Peyer's patch (tissue), 4 donors: ENCODE measurements at places on chromosomes 2 and 18.

GRCh38 chr2:167196461-167197252 is 308.4 kb downstream of the XIRP2 start:
- H3K27me3 ChIP-seq = no peaks in the 10 kb centered on the region
- H3K27ac ChIP-seq = no peak overlapping the region
- no peak overlapping the region for H3K4me3 ChIP-seq
- peaks cover 7% of the 10 kb centered on the region for H3K4me1 ChIP-seq
- no peak for DNase-seq

GRCh38 chr2:225041851-225042799 is at the start of gene DOCK10:
DOCK10 (minus strand) TSS chr2:225042468; CDS start chr2:225042374, 94 bp downstream.
- H3K27me3 ChIP-seq = no peaks in the 10 kb centered on the region
- no peaks in the 10 kb centered on the region for H3K4me1 ChIP-seq
- peak; percentile 59 for DNase-seq
- peak within 1 kb of the TSS; percentile 54 for H3K27ac ChIP-seq
- H3K36me3 ChIP-seq = no peaks in the 10 kb centered on the region

DNA sequence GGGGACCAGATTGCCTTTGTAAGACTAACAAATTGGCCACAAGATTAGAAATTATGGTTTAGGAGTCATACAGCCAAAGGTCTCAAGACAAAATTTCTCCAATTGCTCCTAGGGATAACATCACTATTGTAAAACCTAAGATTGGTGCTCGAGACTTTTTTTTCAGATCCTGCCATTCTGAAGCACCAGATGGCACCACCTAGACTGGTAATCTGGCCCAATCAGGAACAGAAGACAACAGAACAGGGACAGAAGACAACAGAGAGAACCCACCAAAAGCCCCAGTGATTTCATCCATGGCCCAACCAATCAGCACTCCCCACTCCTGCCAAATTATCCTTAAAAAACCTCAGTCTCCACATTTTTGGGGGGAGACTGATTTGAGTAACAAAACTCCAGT is 66.8 kb downstream of the LINC00305 start:
- no peaks in the 10 kb centered on the region for H3K36me3 ChIP-seq
- no peak for DNase-seq
- H3K4me1 ChIP-seq = no peaks in the 10 kb centered on the region
- H3K4me3 ChIP-seq = no peak overlapping the region

DNA sequence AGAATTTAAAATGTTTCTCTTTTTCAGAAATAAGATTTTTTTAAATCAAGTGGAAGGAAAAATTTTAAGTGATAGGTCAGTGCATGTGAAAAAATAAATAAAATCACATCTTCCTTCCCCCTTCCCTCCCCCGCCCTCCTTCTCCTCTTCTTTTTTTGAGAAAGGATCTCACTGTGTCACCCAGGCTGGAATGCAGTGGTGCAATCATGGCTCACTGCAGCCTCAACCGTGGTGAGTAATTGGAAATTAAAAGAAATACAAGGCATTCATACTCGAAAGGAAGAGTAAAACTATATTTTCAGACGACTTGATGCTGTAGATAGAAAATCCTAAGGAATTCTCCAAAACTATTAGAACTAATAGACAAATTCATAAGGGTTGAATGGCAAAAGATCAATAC is 16.9 kb upstream of the CRACDL start:
- H3K27ac ChIP-seq = no peak overlapping the region
- no peak overlapping the region for H3K4me3 ChIP-seq
- H3K4me1 ChIP-seq = no peaks in the 10 kb centered on the region

DNA sequence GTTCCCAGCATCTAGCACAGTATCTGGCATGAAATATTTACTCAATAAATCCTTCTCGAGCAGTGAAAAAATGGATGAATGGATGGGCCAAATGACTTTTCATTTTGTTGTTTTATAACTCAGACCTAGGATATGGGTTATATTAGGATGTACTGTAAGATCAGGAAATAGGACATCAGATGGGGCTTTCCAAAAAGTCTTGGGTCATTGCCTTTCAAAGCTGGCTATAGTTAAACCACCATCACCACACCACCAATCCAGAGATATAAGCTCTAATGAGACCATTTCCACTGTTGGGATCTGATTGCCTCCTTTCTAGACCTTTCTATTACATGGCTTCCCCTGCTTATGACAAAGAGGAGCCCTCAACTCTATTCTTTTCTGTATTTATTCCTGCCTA is 525.0 kb upstream of the TCF4 start:
- DNase-seq = no peak
- H3K27me3 ChIP-seq = no peaks in the 10 kb centered on the region
- H3K4me1 ChIP-seq = no peaks in the 10 kb centered on the region
- H3K27ac ChIP-seq = no peak overlapping the region
- H3K36me3 ChIP-seq = no peaks in the 10 kb centered on the region

- no peaks in the 10 kb centered on the region for H3K36me3 ChIP-seq
- no peak overlapping the region for H3K4me3 ChIP-seq
- H3K27ac ChIP-seq = peak overlapping the region; percentile 34
- H3K4me1 ChIP-seq = no peaks in the 10 kb centered on the region
- DNase-seq = no peak
These were observed 27.1 kb downstream of the NCK2 start for GRCh38 chr2:105771836-105772235.

- H3K27ac ChIP-seq = no peak overlapping the region
- no peaks in the 10 kb centered on the region for H3K27me3 ChIP-seq
- no peak overlapping the region for H3K4me3 ChIP-seq
These were observed 54.5 kb downstream of the BCL11A start for GRCh38 chr2:60498816-60499429.

GRCh38 chr2:241532733-241533601 is 24.6 kb upstream of the STK25 start:
- no peaks in the 10 kb centered on the region for H3K27me3 ChIP-seq
- H3K4me1 ChIP-seq = no peaks in the 10 kb centered on the region
- no peak overlapping the region for H3K4me3 ChIP-seq
- no peak overlapping the region for H3K27ac ChIP-seq
- no peak for DNase-seq

DNA sequence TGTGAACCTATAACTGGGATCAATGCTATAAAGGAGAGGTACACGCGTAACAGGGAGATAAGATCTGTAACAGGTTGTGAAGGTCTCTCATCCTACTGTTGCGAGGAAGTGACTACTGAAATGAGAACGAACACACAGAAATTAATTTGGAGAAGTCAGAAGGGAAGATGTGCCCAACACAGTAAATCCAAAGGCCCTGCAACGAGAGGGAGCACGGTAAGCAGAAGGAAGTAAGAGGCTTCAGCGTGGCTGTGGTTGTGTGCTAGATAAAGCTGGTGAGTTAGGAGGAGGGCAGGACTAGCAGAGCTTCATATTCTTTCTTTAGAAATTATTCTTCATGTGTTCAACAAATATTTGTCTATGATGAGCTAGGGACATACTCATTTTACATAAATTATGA is 2.5 kb upstream of the ATG16L1 start:
- no peaks in the 10 kb centered on the region for H3K36me3 ChIP-seq
- DNase-seq = no peak
- no peak overlapping the region for H3K4me3 ChIP-seq
- no peak overlapping the region for H3K27ac ChIP-seq

- H3K27me3 ChIP-seq = no peaks in the 10 kb centered on the region
- H3K4me3 ChIP-seq = no peak overlapping the region
- no peaks in the 10 kb centered on the region for H3K4me1 ChIP-seq
- H3K27ac ChIP-seq = no peak overlapping the region
These were observed 6.9 kb downstream of the TWIST2 start for GRCh38 chr2:238854699-238855229.

GRCh38 chr2:43013821-43014345 is 212.5 kb downstream of the ZFP36L2 start:
- H3K4me3 ChIP-seq = no peak overlapping the region
- no peak overlapping the region for H3K27ac ChIP-seq
- H3K36me3 ChIP-seq = no peaks in the 10 kb centered on the region
- DNase-seq = no peak
- H3K27me3 ChIP-seq = no peaks in the 10 kb centered on the region

- no peaks in the 10 kb centered on the region for H3K4me1 ChIP-seq
- no peak overlapping the region for H3K27ac ChIP-seq
- no peaks in the 10 kb centered on the region for H3K36me3 ChIP-seq
- no peak overlapping the region for H3K4me3 ChIP-seq
- no peaks in the 10 kb centered on the region for H3K27me3 ChIP-seq
These were observed 51.1 kb downstream of the DSC3 start for GRCh38 chr18:30991397-30991796.

GRCh38 chr18:62715759-62716615 is 646 bp downstream of the PHLPP1 start:
- no peaks in the 10 kb centered on the region for H3K4me1 ChIP-seq
- H3K36me3 ChIP-seq = no peaks in the 10 kb centered on the region
- H3K4me3 ChIP-seq = peak overlapping the region; percentile 69

GRCh38 chr2:68831686-68832232 is 39.4 kb downstream of the BMP10 start:
- H3K27ac ChIP-seq = peak overlapping the region; percentile 64
- H3K36me3 ChIP-seq = no peaks in the 10 kb centered on the region
- peaks cover 42% of the 10 kb centered on the region for H3K4me1 ChIP-seq
- no peaks in the 10 kb centered on the region for H3K27me3 ChIP-seq
- DNase-seq = no peak

GRCh38 chr18:31990823-31991222 is 27.8 kb upstream of the RNF125 start:
- H3K27ac ChIP-seq = no peak overlapping the region
- no peaks in the 10 kb centered on the region for H3K27me3 ChIP-seq
- DNase-seq = no peak
- no peaks in the 10 kb centered on the region for H3K36me3 ChIP-seq
- H3K4me1 ChIP-seq = no peaks in the 10 kb centered on the region

- no peak overlapping the region for H3K4me3 ChIP-seq
- no peaks in the 10 kb centered on the region for H3K4me1 ChIP-seq
- DNase-seq = no peak
- H3K27ac ChIP-seq = no peak overlapping the region
- no peaks in the 10 kb centered on the region for H3K36me3 ChIP-seq
These were observed 73.1 kb downstream of the INHBB start for GRCh38 chr2:120419073-120419472.
